NCI-H1694 (cell line): ENCODE measurements at places on chromosomes 11 and 22.

DNA sequence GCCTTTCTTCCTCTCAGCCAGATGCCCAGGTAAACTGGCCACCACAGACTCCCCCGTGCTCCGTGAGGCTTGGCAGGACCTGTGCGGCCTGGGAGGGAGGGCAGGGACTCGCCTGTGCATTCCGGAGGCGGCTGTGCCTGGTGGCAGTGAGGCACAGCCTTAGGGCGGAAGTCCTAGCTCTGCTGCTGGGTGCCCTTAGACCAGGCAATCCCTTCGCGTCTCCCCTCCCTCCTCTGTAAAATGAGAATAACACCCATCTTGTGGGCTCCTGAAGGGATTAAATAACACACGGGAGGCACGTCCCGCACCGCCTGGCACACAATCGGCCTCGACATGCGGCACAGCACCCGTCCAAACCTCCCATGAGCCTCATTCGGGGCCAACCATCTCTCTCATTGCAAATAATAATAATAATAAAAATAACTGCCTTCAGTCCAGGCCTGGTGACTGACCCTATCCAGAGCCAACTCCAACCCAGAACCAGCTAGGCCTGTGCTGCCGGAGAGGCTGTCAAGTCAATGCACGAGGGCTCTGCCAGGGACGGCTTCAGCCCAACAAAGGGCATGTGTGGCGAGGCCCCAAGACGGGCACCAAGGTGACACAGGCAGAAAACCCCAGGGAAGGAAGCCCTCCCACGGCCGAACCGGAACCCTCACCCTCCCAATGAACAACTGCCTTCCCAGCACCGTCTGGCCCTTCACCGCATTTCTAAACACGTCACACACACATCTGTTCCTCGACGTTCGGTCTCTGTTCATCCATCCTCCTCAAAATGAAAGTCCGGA is 8.2 kb downstream of the LTO1 start:
- DNase-seq, result no peak

DNA sequence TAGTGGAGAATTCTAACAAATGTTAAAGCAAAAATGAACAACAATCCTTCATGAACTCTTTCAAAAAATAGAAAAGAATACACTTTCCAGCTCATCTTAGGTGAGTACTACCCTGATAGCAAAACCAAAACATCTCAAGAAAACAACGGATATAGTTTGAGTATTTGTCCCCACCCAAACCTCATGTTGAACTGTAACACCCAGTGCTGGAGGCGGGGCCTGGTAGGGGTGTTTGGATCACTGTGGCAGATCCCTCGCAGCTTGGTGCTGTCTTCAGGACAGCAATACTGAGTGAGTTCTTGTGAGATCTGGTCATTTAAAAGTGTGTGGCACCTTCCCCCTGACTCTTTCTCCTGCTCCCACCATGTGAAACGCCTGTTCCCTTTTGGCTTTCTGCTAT is 27.0 kb downstream of the NCAPD3 start:
- no peak for DNase-seq

DNA sequence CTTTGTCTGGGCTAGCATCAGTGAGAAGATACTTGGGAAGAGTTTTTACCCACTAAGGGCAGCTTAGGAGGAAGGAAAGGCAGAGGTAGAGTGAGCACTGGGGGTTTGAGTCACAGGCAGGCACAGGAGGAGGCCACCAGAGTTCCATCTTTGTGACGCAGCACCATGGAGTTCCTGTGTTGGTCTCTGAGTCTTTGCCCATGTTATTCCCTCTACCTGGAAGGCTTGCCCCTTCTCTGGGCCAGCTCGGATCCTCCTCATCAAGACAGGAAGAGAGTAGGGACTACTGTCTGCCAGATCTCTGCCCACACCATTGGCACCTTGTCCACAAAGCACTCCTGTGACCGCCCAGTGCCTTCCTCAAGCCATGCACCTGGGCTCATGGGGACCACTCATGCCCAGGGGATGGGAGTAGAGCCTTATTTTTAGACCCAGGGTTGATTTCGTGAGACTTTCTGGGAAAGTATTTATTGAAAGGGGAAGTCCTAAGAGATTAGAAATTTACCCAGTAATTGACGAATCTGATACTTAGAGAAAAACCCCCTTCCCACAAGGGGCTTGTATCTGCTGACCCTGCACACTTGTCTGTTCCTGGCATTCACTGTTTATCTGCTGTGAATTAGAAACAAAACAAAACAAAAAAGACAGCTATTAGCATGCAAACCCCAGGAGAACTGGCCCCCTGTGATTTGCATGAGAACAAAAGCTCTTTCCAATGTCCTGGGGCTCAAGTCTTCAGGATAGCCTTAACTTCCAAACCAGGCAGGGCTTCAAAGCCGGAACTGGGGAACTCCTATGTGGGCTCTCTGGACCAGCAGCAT is 35.9 kb upstream of the MYEOV start:
- no peak for DNase-seq

- DNase-seq, result no peak
These were observed 89.4 kb downstream of the PACS1 start for GRCh38 chr11:66159324-66159984.

- DNase-seq, result no peak
These were observed 195.5 kb upstream of the SORL1-AS1 start for GRCh38 chr11:121648306-121648705.

DNA sequence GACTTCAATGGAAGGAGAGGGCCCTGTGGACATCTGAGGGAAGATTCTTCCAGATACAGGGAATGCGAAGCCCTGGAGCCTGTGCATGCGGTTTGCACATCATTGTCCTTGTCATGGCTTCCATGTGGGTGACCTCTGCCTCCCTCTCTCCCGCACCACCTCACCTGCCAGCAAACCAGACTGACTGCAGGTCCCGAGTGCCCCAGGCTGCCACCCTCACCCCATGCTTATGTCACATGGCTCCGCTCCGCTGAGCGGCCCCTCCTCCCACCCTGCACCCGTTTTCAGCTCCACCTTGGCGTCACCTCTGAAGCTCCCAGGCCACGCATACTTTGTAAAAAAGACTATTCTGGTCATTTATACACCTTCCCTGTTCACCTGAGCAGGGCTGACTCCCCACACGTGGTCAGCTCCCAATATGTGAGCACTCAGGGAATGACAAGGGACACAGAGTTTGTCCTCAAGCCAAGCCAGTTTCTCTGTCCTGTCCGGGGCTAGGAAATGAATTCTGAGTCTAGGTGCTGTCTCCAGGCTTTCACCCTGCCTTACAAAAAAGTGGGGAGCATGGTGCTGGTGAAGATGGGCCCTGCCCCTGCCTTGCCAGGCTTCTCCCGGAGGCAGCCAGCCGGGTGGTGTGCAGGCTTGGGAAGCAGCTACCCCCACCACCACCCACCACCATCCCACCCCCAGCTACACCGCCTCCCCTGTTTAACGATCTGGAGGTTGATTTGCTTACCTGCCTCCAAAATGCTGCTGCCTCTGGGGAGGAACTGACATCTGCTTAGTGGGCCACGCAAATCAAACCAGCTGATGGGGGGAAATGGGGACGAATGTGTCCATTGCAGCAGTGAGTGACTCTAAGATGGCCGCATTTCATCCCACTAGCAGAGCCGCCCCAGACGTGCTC is 32.7 kb downstream of the FAM83F start:
- no peak for DNase-seq

- DNase-seq, result no peak
These were observed 587 bp upstream of the ALDH3B1 start for GRCh38 chr11:68009391-68010089.

GRCh38 chr11:125271483-125272091 is 107.0 kb downstream of the PKNOX2 start:
- DNase-seq, result no peak

GRCh38 chr11:1162138-1162475 is 4.4 kb downstream of the MUC5AC start:
- DNase-seq, result no peak

- DNase-seq, result no peak
These were observed 12.6 kb downstream of the SULT4A1 start for GRCh38 chr22:43849731-43850130.

GRCh38 chr11:15095736-15096228 is 18.9 kb upstream of the INSC start:
- DNase-seq, result no peak

GRCh38 chr11:129224538-129224937 is 32.4 kb upstream of the ARHGAP32 start:
- DNase-seq, result no peak

DNA sequence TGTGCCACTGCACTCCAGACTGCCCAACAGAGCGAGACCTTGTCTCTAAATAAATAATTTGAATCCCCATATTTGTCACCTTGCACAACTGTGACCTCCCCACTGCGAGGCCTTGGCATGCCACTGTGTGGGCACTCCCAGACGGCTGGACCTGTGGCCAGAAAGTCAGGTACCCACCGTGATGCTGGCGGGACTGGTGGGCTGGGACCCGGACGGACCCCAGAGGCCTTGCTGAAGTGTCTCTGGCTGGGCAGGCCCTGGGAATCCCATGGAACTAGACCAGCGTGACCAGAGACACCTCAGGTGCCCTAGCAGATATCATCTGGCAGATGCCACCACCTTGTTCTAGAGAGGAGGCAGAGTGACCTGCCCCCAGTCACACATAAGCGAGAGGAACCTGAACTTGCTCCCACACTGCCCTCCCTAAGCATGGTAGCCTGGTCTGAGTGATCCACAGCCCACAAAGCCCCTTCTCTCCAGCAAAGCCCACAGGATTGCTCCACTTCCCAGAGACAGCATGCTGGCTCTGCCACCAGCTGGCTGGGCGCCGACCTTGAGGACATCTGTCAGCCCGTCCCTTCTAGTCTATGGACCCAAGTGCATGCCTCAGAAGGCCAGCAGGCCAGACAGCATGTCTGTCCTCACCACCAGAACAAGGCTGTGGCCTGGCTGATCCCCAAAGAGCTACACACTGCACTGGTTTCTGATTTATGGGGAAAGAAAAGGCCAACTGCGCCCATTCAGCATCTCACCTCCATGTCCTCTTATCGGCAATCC is 9.5 kb downstream of the MACROD1 start:
- DNase-seq, result no peak

- no peak for DNase-seq
These were observed 22.2 kb downstream of the NNMT start for GRCh38 chr11:114318361-114318760.
